SK-N-DZ (cell line): ENCODE measurements at places on chromosomes 7 and 10.

DNA sequence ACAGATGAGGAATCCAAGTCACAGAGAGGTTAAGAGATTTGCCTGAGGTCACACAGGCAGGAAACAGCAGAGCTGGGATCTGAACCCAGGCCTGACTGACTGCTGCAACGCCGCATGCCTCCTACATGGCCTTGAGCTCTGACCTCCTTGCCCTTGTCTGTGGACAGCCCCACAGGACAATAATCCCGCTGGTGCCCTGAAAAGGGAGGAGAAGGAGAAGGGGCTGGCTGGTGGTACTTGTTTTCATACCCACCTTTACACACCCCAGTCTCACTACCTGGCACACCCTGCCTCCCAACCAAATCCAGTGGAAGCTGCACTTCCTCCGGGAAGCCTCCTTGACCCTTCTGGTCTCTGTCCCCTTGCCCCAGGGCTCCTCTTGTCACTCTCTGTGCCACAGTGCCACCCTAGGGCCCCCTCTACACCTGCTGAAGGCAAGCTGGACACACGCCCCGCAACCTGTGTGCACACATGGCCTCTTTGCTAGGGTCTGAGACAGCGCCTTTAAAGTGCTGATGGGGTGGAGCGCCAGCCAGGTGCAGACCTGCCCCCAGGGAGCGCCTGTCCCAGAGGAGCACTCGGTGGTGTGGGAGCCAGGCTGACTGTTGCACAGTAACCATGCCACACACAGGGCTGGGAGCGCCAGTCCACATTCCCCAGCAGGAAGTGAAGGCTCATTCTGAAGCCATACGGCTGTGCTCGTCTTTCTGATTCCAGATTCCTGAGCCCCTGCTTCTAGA, 38.6 kb downstream of the ZCCHC24 start:
- DNase-seq = no peak

GRCh38 chr10:2914741-2915140, 152.6 kb upstream of the PFKP start:
- no peak for DNase-seq

DNA sequence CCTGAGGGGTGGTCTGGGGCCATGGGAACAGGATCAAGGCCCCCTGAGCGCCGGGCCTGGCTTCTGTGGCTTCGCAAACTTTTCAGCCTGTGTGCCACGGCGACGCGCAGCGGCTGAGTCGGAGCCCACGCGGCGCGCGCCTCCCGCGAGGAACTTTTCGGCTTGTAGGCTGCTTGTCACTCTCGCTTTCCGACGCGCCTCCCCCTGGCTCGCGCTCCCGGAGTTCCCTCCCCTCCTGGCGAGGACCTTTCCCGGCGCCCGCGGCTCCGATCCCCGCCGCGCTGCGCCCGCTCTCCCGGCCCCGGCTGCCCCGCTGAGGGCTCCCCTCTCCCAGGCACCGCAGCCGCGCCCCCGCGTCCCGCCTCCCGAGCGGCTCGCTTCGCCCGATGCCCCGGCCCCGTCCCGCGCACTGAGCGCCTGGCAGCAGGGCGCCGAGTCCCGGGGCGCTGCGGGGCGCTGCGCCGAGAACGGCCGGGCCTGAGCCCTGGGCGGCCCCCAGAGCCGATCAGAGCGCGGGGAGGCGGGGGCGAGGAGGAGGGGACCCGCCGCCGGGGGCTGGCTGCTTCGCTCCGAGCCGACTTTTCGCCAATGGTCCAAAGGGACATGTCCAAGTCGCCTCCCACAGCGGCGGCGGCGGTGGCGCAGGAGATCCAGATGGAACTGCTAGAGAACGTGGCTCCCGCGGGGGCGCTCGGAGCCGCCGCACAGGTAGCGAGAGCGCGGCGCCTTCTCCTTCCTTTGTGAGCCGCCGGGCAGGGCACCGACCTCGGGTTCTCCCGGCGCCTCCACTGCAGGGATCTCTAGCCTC, at the start of gene CACNB2:
CACNB2 (plus strand) TSS at position 276 of the 808 bp plus-strand sequence.
- DNase-seq = peak; percentile 2

- DNase-seq = no peak
Measured at GRCh38 chr10:124626759-124627380, 117.3 kb downstream of the FAM53B start.

- DNase-seq = no peak
Measured at GRCh38 chr7:55046582-55047342, 27.9 kb downstream of the EGFR start.

GRCh38 chr7:98788966-98789365, 80.8 kb downstream of the TMEM130 start:
- no peak for DNase-seq

DNA sequence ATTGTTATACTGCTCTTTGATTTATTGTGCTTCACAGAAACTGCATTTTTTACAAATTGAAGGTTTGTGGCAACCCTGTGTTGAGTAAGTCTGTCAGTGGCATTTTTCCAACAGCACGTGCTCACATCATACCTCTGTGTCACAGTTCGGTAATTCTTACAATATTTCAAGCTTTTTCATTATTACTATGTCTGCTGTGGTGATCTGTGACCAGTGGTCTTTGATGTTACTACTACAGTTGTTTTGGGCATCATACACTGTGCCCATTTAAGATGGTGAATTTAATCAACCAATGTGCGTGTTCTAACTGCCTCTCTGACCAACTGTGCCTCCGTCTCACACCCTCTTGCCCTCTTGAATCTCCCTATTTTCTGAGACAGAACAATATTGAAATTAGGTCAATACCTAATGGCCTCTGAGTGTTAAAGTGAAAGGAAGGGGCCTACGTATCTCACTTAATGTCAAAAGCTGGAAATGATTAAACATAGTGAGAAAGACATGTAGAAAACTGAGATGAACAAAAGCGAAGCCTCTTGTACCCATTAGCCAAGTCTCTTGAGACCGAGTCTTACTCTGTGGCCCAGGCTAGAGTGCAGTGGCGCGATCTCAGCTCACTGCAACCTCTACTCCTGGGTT, 20.2 kb upstream of the ASL start:
- no peak for DNase-seq

DNA sequence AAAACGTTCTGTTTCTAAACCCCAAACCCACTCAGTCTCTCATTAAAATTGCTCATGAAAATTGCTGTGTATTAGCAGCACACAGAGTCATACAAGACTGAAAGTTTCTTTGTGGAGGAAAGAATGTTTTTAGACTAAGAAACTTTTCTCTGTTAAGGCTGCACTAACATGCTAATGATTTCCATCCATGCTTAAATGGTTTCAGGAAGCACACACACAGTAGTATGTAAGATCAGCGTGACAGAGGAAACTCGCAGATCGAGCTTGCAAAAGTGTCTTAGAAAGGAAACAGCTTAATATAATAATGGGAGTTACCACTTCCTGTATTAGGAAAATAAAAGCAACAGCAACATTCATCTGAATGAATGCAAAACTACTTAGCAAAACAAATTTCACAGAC, 112.7 kb downstream of the ICA1 start:
- DNase-seq = no peak

DNA sequence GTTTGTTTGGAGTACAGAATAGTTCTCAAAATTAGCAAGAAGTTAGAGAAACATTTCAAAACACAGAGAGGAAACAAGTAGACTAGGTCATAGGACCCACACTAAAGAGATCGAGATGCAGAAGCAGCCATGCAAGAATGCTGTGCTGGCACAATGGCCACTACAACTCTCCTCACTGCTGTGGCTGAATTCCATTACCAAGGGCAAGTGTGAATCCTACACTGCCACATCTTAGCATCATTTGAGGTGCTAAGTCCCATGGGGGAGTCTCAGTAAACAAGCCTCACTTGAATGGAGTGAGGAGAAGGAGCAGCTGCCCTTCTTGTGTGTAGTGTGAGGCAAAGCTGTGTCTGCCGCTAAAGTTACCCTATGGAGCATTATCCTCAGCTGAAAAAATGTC, 56.7 kb downstream of the PCLO start:
- no peak for DNase-seq

- peak; percentile 86 for DNase-seq
Measured at GRCh38 chr7:102451371-102452054, 13.2 kb downstream of the ALKBH4 start.

GRCh38 chr10:129900825-129901224, 63.2 kb downstream of the EBF3 start:
- DNase-seq = no peak

DNA sequence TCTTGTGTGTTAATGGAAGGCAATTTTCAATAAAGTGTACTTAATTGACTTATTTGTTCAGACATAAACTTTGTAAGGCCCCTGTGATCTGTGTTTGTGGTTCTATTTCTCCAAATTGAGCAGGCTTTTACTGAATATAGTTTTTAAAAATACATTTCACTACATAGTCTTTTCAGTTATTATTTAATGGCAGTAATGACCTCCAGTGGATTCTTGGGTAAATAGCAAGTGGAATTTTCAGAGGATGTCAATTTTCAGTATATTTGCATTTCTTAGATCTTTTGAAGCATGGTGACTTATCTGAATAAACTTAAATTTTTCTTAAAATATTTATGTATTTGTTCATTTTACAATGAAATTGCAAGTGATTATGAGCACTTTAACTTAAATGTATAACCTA, 203.1 kb upstream of the PCLO start:
- DNase-seq = no peak

GRCh38 chr10:103855424-103855823, at the start of gene SH3PXD2A:
SH3PXD2A (minus strand) TSS chr10:103855576; CDS start chr10:103855266, 310 bp downstream.
- DNase-seq = peak; percentile 73

GRCh38 chr10:124650263-124650662, 93.9 kb downstream of the FAM53B start:
- DNase-seq = no peak

DNA sequence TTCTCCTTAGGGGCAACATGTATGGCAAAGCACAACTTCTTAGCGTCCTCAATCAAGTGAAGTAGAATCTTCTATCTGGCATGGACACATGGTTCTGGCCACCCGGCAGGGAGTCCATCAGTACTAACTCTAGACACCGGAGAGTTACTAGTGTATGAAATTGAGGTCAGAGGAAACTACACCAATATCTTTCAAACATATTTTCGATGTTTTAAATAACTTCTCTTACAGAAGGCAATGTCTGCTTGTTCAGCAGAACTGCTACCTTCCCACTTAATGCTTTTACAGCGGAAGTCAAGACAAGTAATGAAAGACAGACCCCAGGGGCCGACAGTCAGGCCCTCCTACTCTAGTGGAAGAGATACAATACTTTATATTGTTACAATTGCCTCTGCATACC, 89.9 kb downstream of the RNF216 start:
- DNase-seq = peak; percentile 33

- no peak for DNase-seq
Measured at GRCh38 chr10:72890086-72890485, 3.5 kb upstream of the OIT3 start.
